Keratinocyte (primary cell): ENCODE measurements at places on chromosomes 4 and X.

DNA sequence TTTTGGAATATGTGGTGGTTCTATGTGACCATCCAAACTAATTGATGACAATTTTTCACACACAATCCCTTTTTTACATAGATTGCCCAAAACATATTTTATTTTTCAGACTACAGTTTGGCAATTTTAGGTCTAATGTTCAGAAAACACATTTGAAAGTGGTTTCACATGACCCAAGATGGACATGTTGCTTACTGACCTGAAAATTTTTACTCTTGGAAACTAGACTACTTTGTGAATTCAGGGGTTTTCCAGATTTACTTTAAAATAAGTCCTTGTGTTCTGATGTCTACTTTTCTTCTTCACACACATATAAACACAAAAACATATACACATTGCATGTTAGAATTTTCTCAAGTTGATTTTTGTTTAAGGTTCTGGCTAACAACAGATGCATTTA, 79.5 kb downstream of the HMGB2 start:
- DNase-seq: no peak

DNA sequence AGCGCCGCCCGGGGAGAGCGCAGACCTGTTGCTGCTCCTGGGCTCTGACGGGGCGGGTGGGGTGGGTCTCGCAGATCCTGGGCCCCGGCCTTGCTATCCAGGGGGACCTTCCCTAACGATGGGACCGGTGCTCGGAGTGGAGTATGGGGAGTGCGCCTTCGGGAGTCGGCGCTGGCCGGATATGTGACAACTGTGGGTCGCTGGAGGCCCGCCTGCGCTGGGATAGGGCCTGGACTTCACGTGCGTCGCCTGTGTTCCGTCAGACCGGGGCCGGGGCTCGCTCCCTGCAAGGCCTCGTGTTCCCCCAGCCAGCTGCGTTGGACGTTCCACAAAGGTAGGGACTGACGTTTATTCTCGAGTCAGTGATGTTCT, 1.3 kb downstream of the TBL1X start:
- no peak for DNase-seq

GRCh38 chr4:155434904-155435303, 58.1 kb upstream of the MAP9 start:
- DNase-seq: no peak

- no peak for DNase-seq
Observed at GRCh38 chr4:80903020-80903419, 127.5 kb upstream of the BMP3 start.

DNA sequence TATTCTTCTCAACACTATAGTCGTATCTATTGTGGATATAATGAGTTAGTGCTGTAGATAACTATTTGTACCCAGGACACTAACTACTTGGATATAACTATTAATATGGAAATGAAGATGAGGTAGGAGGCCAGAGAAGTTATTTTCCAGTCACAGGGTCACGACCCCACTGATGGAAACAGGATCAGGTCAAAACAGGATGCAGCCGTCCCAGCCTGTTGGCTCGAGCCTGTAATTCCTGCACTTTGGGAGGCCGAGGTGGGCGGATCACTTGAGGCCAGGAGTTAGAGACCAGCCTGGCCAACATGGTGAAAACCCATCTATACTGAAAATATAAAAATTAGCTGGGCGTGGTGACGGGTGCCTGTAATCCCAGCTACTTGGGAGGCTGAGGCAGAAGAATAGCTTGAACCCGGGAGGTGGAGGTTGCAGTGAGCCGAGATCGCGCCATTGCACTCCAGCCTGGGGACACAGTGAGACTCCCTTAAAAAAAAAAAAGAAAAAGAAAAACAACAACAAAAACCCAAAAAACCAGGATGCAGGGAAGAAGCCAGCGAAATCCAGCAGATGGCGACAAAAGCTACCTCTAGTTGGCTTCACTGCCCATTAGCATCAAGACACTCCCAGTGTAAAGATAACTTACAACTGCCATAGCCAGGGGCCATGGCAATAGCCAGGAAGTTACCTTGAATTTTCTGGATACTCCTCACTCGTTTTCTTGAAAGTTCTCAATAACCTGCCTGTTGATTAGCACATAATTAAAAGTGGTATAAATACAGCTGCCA, 37.9 kb upstream of the NKAP start:
- DNase-seq: no peak

- DNase-seq: no peak
Observed at GRCh38 chrX:124256216-124256615, 76.2 kb upstream of the TEX13D start.

- DNase-seq: no peak
Observed at GRCh38 chr4:7540206-7540605, 105.5 kb upstream of the PSAPL1 start.

DNA sequence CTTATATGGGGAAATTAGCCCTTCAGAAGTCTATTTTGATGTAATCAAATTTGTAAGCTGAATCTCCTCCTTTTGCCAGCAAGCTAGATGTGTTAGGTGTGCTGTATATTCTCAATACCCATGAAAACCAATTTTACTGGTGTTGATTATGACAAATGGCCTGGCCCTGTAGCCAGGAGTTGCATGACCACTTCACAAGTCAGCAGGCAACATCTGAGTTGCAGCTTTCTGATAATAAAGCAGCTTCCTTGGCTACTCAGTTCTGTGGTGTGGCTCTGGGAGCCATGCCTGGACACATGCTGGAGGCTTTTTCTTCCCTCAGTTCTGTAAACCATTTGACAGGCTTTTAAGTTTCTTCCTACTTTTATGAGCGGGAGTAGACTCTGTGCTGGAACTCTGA, 154.1 kb upstream of the CXCL13 start:
- DNase-seq: no peak

DNA sequence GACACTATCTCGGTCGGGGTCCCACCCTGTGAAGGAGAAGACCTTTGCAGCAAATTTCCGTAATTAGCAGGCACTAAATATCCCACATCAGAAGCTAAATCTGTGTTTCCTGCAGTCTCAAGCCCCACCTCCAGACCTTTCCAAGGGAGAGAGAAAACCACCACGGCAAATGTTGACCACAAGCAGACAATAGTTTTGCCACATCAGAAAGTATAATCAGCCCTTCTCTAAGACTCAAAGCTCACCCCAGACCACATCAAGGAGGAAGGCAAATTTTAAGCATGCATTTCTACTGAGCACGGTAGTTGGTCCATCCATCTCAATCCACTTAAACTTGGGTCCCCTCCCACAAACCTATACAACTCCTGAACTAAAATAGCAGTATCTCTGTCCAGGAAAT, 398.5 kb downstream of the GPM6A start:
- no peak for DNase-seq

GRCh38 chrX:63514569-63515080, 163.5 kb upstream of the SPIN4 start:
- no peak for DNase-seq
